ENCODE measurements at places on chromosomes 2 and 18.

- no peak for DNase-seq
Measured at GRCh38 chr2:68216454-68217310, 35.6 kb downstream of the PPP3R1 start.

GRCh38 chr2:43585708-43586107 is 10.1 kb downstream of the THADA start:
- no peak for DNase-seq

- DNase-seq: no peak
Measured at GRCh38 chr18:62784966-62785413, 69.6 kb downstream of the PHLPP1 start.

DNA sequence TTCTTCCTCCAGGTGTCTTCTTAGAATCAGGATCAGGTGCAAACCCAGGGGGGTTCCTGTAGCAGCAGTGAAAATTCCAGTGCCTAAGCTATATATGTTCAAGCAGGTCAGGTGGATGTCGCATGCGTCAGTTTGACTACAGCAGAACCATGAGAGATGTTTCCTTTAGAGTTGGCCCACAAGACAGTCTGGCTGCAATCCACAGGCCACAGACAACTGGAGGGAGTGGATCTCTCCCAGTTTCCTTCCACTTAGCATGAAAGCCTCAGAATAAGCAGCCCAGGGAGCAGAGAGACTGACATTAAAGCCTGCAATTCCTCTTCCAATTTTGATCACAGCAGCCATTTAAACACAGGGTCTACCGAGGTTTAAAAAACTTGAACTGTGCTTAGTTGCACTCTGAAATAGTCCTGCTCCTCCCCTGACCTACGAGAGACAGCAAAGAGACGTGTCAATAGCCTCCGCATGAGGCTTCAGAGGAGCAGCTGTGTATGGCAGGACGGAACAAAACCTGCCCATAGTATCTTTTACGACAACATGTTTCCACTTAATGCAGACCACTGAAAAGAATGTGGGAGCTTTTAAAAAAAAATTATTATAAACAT is 988 bp upstream of the KCNE4 start:
- no peak for DNase-seq
